ENCODE measurements at places on chromosomes 5 and 9. TPM values are rescaled to one million over a fixed set of nuclear protein-coding genes. Genes with fewer than 3 reads are reported as not detected.

GRCh38 chr9:94903961-94904421, 177.5 kb downstream of the AOPEP start:
- H3K36me3 ChIP-seq: no peaks in the 10 kb centered on the region
- DNase-seq: no peak
- no peaks in the 10 kb centered on the region for H3K4me1 ChIP-seq
- no peak overlapping the region for H3K27ac ChIP-seq
- H3K27me3 ChIP-seq: no peaks in the 10 kb centered on the region

GRCh38 chr9:87708986-87709728, 16.8 kb upstream of the CTSL start:
- no peak overlapping the region for H3K4me3 ChIP-seq
- H3K27me3 ChIP-seq: no peaks in the 10 kb centered on the region
- H3K27ac ChIP-seq: no peak overlapping the region
- no peaks in the 10 kb centered on the region for H3K4me1 ChIP-seq
- no peak for DNase-seq

DNA sequence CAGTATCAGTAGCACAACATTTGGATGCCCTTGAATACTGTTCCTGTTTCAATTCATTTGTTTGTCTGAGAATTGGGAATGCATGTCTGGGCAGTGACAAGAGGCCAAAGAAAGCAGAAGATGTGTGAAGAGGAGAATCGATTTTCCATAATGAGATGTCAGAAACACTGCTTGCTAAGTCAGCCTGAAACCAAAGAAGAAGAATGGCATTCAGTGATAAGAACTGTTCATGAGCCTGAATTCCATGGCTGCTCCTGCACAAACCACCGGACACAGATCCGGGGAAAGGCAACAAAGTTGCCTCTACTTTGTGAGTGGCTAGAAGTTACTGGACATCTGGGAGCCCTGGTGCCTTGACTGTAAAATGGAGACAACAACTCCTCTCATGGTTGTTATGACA, 207.2 kb upstream of the RASEF start:
- no peak overlapping the region for H3K4me3 ChIP-seq
- no peak overlapping the region for H3K27ac ChIP-seq
- no peak for DNase-seq
- H3K4me1 ChIP-seq: no peaks in the 10 kb centered on the region
- no peaks in the 10 kb centered on the region for H3K27me3 ChIP-seq

Gene ACTL7A
- total RNA-seq: not detected

DNA sequence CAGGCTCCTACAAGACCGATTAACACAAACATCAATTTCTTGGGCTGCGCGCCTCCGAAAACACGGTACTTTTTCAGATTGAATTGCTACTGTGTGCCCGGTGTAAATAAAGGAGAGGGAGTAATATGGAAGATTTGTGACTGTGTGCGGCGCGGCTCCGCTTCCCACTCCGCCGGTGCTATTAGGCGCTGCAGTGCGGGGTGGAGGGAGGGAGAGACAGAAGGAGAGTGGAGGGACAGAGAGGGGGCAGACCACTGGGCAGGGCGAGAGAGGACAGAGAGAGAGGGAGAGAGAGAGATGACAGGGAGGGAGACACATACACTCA, 24.7 kb upstream of the RNU6ATAC start:
- no peaks in the 10 kb centered on the region for H3K36me3 ChIP-seq
- H3K4me1 ChIP-seq: no peaks in the 10 kb centered on the region
- no peak overlapping the region for H3K4me3 ChIP-seq
- H3K27me3 ChIP-seq: no peaks in the 10 kb centered on the region

- no peak overlapping the region for H3K27ac ChIP-seq
- H3K4me3 ChIP-seq: no peak overlapping the region
- H3K4me1 ChIP-seq: no peaks in the 10 kb centered on the region
- H3K27me3 ChIP-seq: no peaks in the 10 kb centered on the region
- DNase-seq: no peak
Observed at GRCh38 chr5:426392-426976, 16.5 kb upstream of the EXOC3 start.

Gene FGF1
- total RNA-seq: 0.90 TPM

Gene ADAMTS19
- total RNA-seq: 0.80 TPM

GRCh38 chr5:179154346-179154990, 94.3 kb downstream of the ZNF354C start:
- no peaks in the 10 kb centered on the region for H3K36me3 ChIP-seq
- DNase-seq: no peak
- no peaks in the 10 kb centered on the region for H3K27me3 ChIP-seq
- H3K4me1 ChIP-seq: no peaks in the 10 kb centered on the region
- H3K4me3 ChIP-seq: no peak overlapping the region

Gene GMCL2
- not detected for total RNA-seq

Gene SMIM33
- 5.9 TPM for total RNA-seq

Gene SPATA31C1
- not detected for total RNA-seq

GRCh38 chr5:148805326-148806290, 20.8 kb upstream of the ADRB2 start:
- H3K27me3 ChIP-seq: no peaks in the 10 kb centered on the region
- no peaks in the 10 kb centered on the region for H3K36me3 ChIP-seq
- no peaks in the 10 kb centered on the region for H3K4me1 ChIP-seq
- H3K27ac ChIP-seq: no peak overlapping the region

- H3K36me3 ChIP-seq: no peaks in the 10 kb centered on the region
- no peaks in the 10 kb centered on the region for H3K4me1 ChIP-seq
- no peak overlapping the region for H3K27ac ChIP-seq
- H3K27me3 ChIP-seq: no peaks in the 10 kb centered on the region
- DNase-seq: no peak
- no peak overlapping the region for H3K4me3 ChIP-seq
Observed at GRCh38 chr9:71636143-71636839, 132.0 kb downstream of the CEMIP2 start.

GRCh38 chr9:8895861-8896224, 1096.3 kb upstream of the DMAC1 start:
- no peak overlapping the region for H3K4me3 ChIP-seq
- H3K36me3 ChIP-seq: no peaks in the 10 kb centered on the region
- H3K27me3 ChIP-seq: no peaks in the 10 kb centered on the region
- DNase-seq: no peak
- H3K4me1 ChIP-seq: no peaks in the 10 kb centered on the region

DNA sequence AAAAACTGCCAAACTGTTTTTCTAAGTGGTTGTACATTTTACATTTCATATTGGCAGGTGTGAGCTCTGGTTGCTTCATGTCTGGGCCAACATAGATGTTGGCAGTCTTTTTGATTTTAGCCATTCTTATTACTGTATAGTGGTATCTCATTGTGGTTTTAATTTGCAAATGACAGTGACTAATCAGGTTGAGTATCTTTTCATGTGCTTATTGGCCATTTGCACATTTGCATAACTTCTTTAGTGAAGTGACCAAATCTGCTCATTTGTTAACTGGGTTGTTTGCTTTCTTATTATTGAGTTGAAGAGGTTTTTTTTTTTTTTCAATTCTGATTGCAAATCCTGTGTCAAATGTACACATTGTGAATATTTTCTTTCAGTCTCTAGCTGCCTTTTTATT, 36.9 kb upstream of the MSX2 start:
- no peak overlapping the region for H3K27ac ChIP-seq
- H3K4me3 ChIP-seq: no peak overlapping the region
- H3K36me3 ChIP-seq: no peaks in the 10 kb centered on the region

GRCh38 chr9:114561771-114562170, 25.8 kb upstream of the ATP6V1G1 start:
- DNase-seq: no peak
- no peaks in the 10 kb centered on the region for H3K36me3 ChIP-seq
- H3K27me3 ChIP-seq: no peaks in the 10 kb centered on the region

GRCh38 chr5:154829181-154829588, 21.2 kb downstream of the FAXDC2 start:
- H3K4me3 ChIP-seq: no peak overlapping the region
- peak overlapping the region; percentile 62 for H3K27ac ChIP-seq
- no peaks in the 10 kb centered on the region for H3K27me3 ChIP-seq
- no peaks in the 10 kb centered on the region for H3K4me1 ChIP-seq

DNA sequence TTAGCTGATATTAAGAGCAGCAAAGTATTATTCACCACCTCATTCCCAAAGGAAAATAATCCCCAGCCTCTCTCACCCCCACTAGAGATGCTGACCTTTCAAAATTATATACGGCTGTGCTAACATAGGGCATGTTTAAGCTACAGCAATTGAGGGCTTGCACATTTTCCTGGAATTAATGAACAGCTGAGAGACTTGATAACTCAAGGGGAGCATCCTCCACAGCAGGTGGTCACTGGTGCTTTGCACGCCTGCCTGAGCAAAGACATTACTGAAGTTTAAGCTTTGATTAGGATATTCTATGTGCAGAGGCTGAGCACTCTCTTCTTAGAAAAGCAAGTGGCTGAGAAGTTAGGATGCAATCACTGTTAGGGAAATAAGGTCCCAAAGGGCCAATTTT, 230.9 kb downstream of the FAM114A2 start:
- no peaks in the 10 kb centered on the region for H3K4me1 ChIP-seq
- no peaks in the 10 kb centered on the region for H3K27me3 ChIP-seq
- no peak overlapping the region for H3K27ac ChIP-seq
- no peaks in the 10 kb centered on the region for H3K36me3 ChIP-seq
- no peak for DNase-seq
- H3K4me3 ChIP-seq: no peak overlapping the region

- no peak overlapping the region for H3K4me3 ChIP-seq
- no peaks in the 10 kb centered on the region for H3K4me1 ChIP-seq
- H3K27me3 ChIP-seq: no peaks in the 10 kb centered on the region
- no peak for DNase-seq
Observed at GRCh38 chr5:53426878-53427277, 53.6 kb upstream of the FST start.

Gene NKD2
- 1.9 TPM for total RNA-seq

GRCh38 chr9:87581513-87581912, 83.8 kb downstream of the DAPK1 start:
- peaks cover 4% of the 10 kb centered on the region for H3K4me1 ChIP-seq
- no peak overlapping the region for H3K4me3 ChIP-seq
- no peak for DNase-seq
- no peak overlapping the region for H3K27ac ChIP-seq

Gene CORO2A
- 53.8 TPM for total RNA-seq

DNA sequence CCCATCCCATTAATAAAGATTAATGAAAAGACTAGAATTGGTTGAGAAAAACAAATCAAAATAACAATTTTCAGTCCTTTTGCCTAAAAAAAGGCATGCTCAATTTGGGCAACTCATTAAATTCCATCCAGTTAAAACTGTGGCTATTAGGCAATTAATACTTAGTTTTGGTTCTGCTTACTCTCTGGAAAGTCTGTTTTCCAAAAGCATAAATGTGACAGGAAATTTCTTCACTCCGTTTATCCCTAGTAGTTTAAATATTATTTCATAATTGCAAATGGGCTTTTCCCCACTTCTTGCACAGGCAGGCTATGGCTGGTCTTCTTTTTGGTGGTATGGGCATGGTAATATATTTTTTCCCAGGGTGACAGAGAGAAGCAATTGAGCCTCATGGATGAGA, 373.3 kb upstream of the KLF4 start:
- DNase-seq: no peak
- H3K4me1 ChIP-seq: no peaks in the 10 kb centered on the region
- H3K36me3 ChIP-seq: no peaks in the 10 kb centered on the region

GRCh38 chr5:96260009-96260408, 173.0 kb downstream of the PCSK1 start:
- H3K4me1 ChIP-seq: no peaks in the 10 kb centered on the region
- no peak overlapping the region for H3K27ac ChIP-seq
- H3K27me3 ChIP-seq: no peaks in the 10 kb centered on the region

Gene ISL1
- 1.3 TPM for total RNA-seq

Gene HMMR
- 10.6 TPM for total RNA-seq

Gene TMC1
- total RNA-seq: 0.42 TPM

- no peak overlapping the region for H3K4me3 ChIP-seq
- no peaks in the 10 kb centered on the region for H3K4me1 ChIP-seq
- no peaks in the 10 kb centered on the region for H3K27me3 ChIP-seq
- no peaks in the 10 kb centered on the region for H3K36me3 ChIP-seq
Observed at GRCh38 chr5:148849461-148849860, 23.1 kb downstream of the ADRB2 start.

DNA sequence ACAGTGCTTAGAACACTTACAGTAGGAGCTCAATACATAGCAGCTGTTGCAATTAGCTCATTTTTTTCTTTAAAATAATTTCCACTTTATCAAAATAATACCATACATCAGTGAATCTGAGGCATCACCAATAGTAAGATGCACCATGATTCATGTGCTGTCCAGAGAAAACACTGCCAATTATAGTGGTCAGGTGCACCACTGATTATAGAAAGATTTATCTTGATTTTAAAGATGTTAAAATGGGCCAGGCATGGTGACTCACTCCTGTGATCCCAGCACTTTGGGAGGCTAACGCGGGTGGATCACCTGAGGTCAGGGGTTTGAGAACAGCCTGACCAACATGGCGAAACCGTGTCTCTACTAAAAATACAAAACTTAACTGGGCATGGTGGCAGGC, 39.4 kb downstream of the NAIF1 start:
- H3K4me1 ChIP-seq: no peaks in the 10 kb centered on the region
- no peaks in the 10 kb centered on the region for H3K36me3 ChIP-seq
- H3K4me3 ChIP-seq: no peak overlapping the region
- no peaks in the 10 kb centered on the region for H3K27me3 ChIP-seq
- peak overlapping the region; percentile 41 for H3K27ac ChIP-seq

Gene IL7R
- 6.1 TPM for total RNA-seq

- no peaks in the 10 kb centered on the region for H3K27me3 ChIP-seq
- no peak for DNase-seq
- H3K4me1 ChIP-seq: peaks cover 15% of the 10 kb centered on the region
- H3K27ac ChIP-seq: no peak overlapping the region
- H3K36me3 ChIP-seq: no peaks in the 10 kb centered on the region
Observed at GRCh38 chr9:91902475-91903125, 47.4 kb downstream of the ROR2 start.

- H3K36me3 ChIP-seq: no peaks in the 10 kb centered on the region
- no peak overlapping the region for H3K4me3 ChIP-seq
- no peak overlapping the region for H3K27ac ChIP-seq
- H3K4me1 ChIP-seq: no peaks in the 10 kb centered on the region
- H3K27me3 ChIP-seq: no peaks in the 10 kb centered on the region
- no peak for DNase-seq
Observed at GRCh38 chr5:113770648-113771047, 257.2 kb downstream of the YTHDC2 start.

GRCh38 chr9:78326564-78326963, 29.6 kb downstream of the PSAT1 start:
- no peak for DNase-seq
- no peaks in the 10 kb centered on the region for H3K4me1 ChIP-seq
- H3K27ac ChIP-seq: no peak overlapping the region
- H3K4me3 ChIP-seq: no peak overlapping the region

GRCh38 chr5:178150977-178151734, 2.5 kb downstream of the NHP2 start:
- H3K36me3 ChIP-seq: peaks cover 5% of the 10 kb centered on the region
- no peaks in the 10 kb centered on the region for H3K27me3 ChIP-seq
- no peak overlapping the region for H3K4me3 ChIP-seq
- no peak overlapping the region for H3K27ac ChIP-seq
- peaks cover 5% of the 10 kb centered on the region for H3K4me1 ChIP-seq

DNA sequence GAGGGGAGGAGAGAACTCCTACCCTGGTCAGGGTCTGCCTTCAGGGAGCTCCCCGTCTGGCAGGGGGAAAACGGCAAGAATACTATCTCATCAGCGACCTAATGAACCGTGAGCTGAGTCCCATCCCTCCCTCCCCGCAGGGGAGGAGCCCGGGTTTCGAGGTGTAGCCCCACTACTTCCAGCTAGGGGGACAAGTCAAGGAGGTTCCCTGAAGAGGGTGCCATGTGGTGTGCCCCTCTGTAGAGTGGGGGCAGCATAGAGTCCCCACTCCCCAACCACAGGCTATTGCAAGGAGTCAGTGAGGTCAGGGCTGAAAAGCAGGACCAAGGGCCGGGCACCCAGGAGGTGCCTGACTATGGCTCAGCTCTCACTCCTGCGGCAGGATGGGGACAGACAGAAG, 50.9 kb upstream of the RXRA start:
- H3K27ac ChIP-seq: no peak overlapping the region
- no peak overlapping the region for H3K4me3 ChIP-seq
- no peak for DNase-seq
- no peaks in the 10 kb centered on the region for H3K27me3 ChIP-seq
- H3K4me1 ChIP-seq: no peaks in the 10 kb centered on the region
- H3K36me3 ChIP-seq: no peaks in the 10 kb centered on the region

Gene CYSRT1
- not detected for total RNA-seq

Data from colonic mucosa (tissue), 4 donors.